ENCODE measurements at places on chromosomes 11 and 22. TPM values are rescaled to one million over a fixed set of nuclear protein-coding genes. Genes with fewer than 3 reads are reported as not detected.

GRCh38 chr11:128704517-128704916 lies 10.6 kb downstream of the FLI1 start:
- H3K4me1 ChIP-seq, result peaks cover 53% of the 10 kb centered on the region
- peaks cover 5% of the 10 kb centered on the region for H3K27me3 ChIP-seq

- DNase-seq, result peak; percentile 92
- H3K4me3 ChIP-seq, result peak within 1 kb of the TSS; percentile 83
- H3K27me3 ChIP-seq, result no peaks in the 10 kb centered on the region
- peaks cover 13% of the 10 kb centered on the region for H3K4me1 ChIP-seq
- H3K27ac ChIP-seq, result peak within 1 kb of the TSS; percentile 97
- no peaks in the 10 kb centered on the region for H3K36me3 ChIP-seq
Observed at GRCh38 chr11:108008656-108009496, at the start of gene CUL5. Gene CUL5 (plus strand): TSS chr11:108008898. CDS start chr11:108009349, 451 bp downstream.

Gene KRTAP5-9
- not detected for total RNA-seq

Gene MUC6
- total RNA-seq, result 76.0 TPM
